ENCODE measurements at places on chromosomes 2 and 18.

DNA sequence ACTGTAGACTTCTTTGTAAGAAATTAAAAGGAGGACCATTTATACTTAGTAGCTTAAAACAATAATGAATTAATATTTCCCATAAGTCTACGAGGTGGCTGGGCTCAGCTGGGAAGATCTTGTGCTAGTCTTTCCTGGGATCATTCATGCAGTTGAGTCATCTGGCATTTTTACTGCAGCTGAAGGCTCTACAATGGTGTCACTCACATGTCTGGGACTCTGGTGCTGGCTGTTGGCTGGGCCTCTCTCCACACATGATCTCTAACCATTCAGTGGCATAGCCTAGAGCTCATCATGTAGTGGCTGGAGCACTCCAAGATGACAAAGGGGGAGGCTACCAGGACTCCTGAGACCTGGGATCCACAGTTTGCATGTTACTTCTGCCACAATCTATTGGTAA is 35.5 kb downstream of the CLASP1 start:
- DNase-seq, result no peak

GRCh38 chr2:164771897-164772296 is 69.7 kb downstream of the COBLL1 start:
- DNase-seq, result no peak

DNA sequence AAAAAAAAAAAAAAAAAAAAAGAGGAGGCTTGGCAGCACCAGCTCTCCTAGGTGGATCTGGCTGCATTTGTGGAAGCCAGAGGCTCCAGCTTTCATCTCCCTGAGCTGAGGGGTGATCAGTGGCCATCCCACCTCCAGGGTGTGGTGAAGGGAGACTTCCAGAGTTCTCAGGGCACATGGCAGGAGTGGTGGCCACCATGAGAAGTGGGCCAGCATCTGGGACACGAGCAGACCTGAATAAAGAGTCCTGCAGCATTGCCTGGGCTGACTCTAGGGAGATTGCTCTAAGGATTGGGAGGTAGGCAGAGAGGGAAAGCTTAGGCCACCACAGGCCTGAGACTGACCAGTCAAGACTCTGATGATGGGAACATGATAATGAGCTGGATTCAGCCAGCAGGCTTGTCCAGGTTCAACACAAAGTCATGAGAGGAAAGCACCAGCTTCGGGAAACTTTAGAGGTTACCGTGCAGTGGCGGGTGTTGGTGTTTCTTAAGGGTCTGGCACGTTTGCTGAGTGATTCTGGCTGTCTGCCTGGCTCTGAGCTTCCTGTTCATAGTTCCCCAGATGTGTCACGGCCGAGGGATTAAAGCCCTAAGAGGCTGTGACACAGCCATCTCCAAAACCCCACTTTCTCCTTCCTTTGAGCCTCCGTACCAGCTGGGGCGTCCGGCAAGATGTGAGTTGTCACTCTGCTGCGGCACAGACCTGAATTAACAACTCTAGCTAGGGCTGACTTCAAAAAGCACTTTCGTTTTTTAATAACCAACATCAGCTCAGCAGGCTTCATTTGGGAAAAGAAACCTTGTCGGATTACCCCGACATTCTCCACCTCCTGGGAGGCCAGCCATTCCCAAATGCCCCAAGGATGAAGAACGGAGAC is 38.3 kb upstream of the IL1R1 start:
- no peak for DNase-seq

DNA sequence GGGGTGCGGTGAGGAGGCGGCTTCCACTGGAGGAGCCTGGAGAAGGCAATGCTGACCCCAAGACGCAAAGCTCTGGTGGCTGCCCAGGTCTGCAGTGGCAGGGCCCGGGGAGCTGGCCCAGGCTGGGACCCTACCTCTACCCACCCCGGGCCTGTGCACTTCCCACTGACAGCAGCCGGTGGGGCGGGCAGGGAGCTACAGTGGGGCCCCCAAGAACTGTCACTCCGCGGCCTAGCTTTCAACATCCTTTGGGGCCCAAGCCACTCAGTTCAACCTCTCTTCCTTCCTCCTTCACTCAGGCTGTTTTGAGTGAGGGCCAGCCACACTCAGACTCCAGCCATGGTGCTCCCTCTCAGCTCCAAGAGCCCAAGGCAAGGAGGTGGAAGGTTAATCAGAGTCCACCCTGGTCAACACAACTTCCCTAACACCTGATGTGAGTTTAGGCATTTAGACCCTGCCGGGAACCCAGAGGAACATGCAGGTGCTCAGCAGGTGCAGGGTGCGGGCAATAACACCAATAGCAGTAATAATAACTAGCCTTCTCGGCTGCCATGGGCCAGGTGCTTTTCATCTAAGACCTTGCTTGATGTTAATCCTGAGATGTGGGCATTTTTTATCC is 93.6 kb downstream of the ZFP36L2 start:
- peak; percentile 79 for DNase-seq

- DNase-seq, result no peak
These were observed 43.1 kb downstream of the ACKR3 start for GRCh38 chr2:236612737-236613136.

GRCh38 chr2:101500860-101501259 is 25.9 kb upstream of the RFX8 start:
- DNase-seq, result no peak

DNA sequence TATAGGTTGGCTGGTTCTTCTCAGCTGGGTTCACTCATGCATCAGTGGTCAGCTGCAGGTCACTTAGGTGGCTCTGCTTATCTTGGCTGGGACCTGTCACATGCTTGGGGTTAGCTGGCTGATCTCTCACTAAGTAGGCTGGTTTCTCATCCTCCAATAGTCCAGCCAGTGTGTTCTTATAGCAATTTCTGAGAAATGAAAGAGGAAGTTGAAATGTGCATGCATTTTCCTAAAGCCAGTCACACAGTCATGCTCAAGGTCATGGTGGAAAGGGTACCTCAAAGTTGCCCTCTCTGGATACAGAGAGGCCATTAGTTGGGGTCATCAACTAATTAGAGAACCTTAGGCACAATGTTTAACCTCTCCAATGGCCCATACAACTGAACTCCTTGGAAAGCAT is 64.4 kb downstream of the KLHL29 start:
- DNase-seq, result no peak

Measured in DND-41 (cell line).